Effector memory CD4-positive, alpha-beta T cell (primary cell): ENCODE measurements at places on chromosomes 3 and 15.

GRCh38 chr3:97822359-97822775 lies 556 bp downstream of the CRYBG3 start:
- H3K4me3 ChIP-seq = peak overlapping the region; percentile 81
- H3K27me3 ChIP-seq = no peaks in the 10 kb centered on the region
- peak overlapping the region; percentile 35 for H3K27ac ChIP-seq
- DNase-seq = no peak

DNA sequence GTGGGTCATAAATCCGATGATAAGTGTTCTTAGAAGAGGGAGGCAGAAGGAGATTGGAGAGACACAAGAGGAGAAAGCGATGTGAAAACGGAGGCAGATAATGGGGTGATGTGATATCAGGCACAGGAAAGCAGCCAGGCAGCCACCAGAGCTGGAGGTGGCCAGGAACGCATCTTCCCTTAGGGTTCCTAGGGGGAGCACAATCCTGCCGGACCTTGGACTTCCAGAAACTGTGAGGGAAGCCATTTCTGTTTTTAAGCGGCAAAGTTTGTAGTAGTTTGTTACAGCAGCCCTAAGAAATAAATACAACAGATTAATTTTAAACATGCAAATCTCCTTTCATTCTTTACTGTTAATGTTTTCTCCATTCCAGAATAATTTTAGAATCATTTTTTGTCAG lies 259.9 kb upstream of the TMC3 start:
- no peaks in the 10 kb centered on the region for H3K4me1 ChIP-seq
- H3K27me3 ChIP-seq = no peaks in the 10 kb centered on the region

DNA sequence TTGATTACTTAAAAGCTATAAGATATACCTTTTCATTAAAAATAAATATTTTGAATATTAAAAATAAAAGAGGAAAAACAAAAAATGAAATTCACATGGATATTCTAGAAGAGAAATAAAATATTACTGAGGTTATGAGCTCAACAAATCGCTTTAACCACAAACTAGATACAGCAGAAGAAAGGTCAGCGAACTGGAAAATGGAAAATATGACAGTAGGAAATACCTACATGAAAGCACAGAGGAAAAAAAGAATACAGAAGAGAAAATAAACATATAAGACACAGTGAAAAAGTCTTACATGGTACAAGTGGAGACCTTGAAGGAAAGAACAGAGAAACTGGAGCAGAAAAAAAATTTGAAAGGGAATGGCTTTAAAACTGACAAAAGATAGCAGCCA lies 33.2 kb downstream of the SCAPER start:
- no peaks in the 10 kb centered on the region for H3K27me3 ChIP-seq
- no peaks in the 10 kb centered on the region for H3K4me1 ChIP-seq
- no peaks in the 10 kb centered on the region for H3K36me3 ChIP-seq

DNA sequence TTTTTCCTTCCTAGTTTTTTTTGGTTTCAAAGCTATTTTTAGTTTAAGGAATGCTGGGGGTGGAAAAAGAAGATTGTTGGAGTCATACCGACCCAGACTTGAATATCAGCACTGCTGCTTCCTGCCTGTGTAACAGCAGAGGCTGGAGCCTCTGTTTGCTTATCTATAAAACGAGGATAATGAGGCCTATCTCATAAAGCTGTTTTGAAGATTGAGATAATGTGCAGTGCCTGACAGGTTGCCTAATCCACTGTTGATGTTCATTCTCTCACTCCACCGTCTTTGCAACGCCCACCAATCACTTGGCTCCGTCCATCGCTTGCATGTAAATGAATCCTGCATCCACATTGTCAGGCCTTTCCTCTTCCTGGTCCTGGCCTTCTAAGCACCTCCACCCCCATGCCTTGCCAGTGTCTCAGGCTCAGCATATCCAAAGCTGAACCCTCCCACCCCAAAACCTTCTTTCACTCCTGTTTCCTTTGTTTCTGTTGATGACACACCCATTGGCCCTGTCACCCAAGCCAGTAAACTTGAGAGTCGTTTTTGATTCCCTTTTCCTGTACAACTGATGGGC lies 94.9 kb downstream of the MEX3B start:
- no peaks in the 10 kb centered on the region for H3K36me3 ChIP-seq
- H3K27ac ChIP-seq = no peak overlapping the region
- no peak overlapping the region for H3K4me3 ChIP-seq

- H3K27me3 ChIP-seq = no peaks in the 10 kb centered on the region
- H3K27ac ChIP-seq = no peak overlapping the region
- H3K4me3 ChIP-seq = no peak overlapping the region
- H3K36me3 ChIP-seq = no peaks in the 10 kb centered on the region
Measured at GRCh38 chr3:177626045-177626444, 428.8 kb upstream of the TBL1XR1 start.

GRCh38 chr3:112813723-112814171 lies 32.9 kb downstream of the CD200R1L start:
- no peaks in the 10 kb centered on the region for H3K4me1 ChIP-seq
- no peak overlapping the region for H3K4me3 ChIP-seq

GRCh38 chr3:107993771-107994170 lies 97.1 kb downstream of the CD47 start:
- no peaks in the 10 kb centered on the region for H3K27me3 ChIP-seq
- no peak overlapping the region for H3K4me3 ChIP-seq
- no peak for DNase-seq

DNA sequence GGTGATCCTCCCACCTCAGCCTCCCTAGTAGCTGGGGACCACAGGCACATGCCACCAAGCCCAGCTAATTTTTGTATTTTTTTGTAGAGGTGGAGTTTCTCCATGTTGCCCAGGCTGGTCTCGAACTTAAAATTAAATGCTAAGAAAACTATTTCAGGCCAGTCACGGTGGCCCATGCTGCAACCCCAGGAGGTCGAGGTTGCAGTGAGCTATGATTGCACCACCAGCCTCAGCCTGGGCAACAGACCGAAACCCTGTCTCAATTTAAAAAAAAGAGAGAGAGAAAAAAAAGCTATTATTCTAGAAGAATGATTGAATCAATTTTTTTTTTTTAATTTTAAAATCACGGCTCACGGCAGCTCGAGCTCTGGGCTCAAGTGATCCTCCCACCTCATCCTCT lies 4.7 kb downstream of the SLC51A start:
- H3K27me3 ChIP-seq = no peaks in the 10 kb centered on the region
- peaks cover 7% of the 10 kb centered on the region for H3K4me1 ChIP-seq
- no peak overlapping the region for H3K27ac ChIP-seq
- no peak for DNase-seq
- no peak overlapping the region for H3K4me3 ChIP-seq
- H3K36me3 ChIP-seq = no peaks in the 10 kb centered on the region

- H3K36me3 ChIP-seq = peaks cover 44% of the 10 kb centered on the region
- no peak for DNase-seq
- H3K27me3 ChIP-seq = no peaks in the 10 kb centered on the region
- H3K27ac ChIP-seq = no peak overlapping the region
- no peak overlapping the region for H3K4me3 ChIP-seq
- H3K4me1 ChIP-seq = no peaks in the 10 kb centered on the region
Measured at GRCh38 chr15:74641151-74641550, 25.5 kb downstream of the CLK3 start.

DNA sequence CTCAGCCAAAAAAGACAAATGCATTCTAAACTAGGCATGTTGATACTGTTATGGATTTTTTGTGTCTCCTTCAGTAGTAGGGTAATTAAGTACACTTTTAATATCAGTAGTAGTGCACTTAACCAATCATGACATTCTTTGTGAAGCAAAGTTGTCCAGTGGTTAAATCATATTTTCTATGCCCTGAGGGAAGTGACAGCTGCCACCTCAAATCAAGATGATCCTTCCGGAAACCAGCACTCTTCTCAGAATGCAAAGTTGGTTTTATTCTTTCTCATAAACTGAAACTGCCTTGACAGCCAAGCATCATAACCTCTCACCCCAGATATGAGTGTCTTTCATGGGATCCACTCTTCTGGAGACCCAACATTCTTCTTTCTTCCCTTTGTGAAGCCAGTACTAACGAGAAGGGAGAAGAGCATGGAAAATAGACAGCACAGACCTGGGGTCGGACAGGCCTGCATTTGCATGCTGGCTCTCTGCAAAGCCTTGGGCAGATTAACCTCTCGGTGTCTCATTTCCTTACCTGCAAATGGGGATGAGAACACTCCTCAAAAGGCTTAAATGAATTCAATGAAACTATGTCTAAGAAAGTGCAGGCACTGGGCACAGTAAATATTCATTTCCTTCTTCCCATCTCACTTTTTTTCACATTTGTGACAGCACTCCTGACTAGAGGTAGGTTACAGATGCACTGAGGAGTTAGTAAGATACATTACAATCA lies 13.2 kb downstream of the AAGAB start:
- H3K4me1 ChIP-seq = peaks cover 24% of the 10 kb centered on the region
- peaks cover under 1% of the 10 kb centered on the region for H3K36me3 ChIP-seq
- no peak overlapping the region for H3K4me3 ChIP-seq

DNA sequence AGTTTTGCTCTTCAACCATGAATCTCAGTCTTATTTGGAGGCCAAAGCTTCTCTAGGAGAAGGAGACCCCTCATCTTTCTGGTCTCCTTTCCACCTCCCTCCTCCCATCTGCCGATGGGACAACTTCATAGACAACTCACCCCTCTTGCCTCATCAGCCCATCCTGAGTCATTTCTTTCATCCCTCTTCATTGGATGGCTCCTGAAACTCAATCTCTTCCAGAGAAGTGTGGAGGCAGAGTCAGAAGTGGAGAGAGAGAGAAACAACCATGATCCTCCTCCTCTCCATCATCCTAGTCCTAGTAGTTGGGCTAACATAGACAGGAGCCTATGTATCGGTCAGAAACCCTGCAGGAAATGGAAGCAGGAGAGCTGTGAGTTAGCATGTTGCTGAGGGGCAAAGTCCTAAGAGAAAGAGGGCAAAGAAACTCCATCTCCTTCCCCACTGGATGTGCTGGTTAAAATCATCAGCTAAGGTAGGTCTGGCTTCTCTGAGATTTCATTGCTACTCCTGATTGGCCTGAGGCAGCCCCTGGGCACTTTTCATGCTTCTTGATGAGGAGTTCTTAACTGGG lies 21.3 kb upstream of the HCN4 start:
- no peaks in the 10 kb centered on the region for H3K27me3 ChIP-seq
- H3K4me1 ChIP-seq = no peaks in the 10 kb centered on the region
- no peak overlapping the region for H3K27ac ChIP-seq
- H3K4me3 ChIP-seq = no peak overlapping the region

GRCh38 chr15:72342385-72342784 lies 22.4 kb upstream of the CELF6 start:
- no peaks in the 10 kb centered on the region for H3K4me1 ChIP-seq
- no peak overlapping the region for H3K27ac ChIP-seq
- DNase-seq = peak; percentile 11

- no peaks in the 10 kb centered on the region for H3K36me3 ChIP-seq
- no peak for DNase-seq
- no peak overlapping the region for H3K27ac ChIP-seq
- H3K4me3 ChIP-seq = no peak overlapping the region
- H3K27me3 ChIP-seq = no peaks in the 10 kb centered on the region
- H3K4me1 ChIP-seq = no peaks in the 10 kb centered on the region
Measured at GRCh38 chr15:31049682-31050615, 51.6 kb downstream of the TRPM1 start.

GRCh38 chr3:179544981-179545645 lies 17.6 kb upstream of the ACTL6A start:
- H3K4me1 ChIP-seq = no peaks in the 10 kb centered on the region
- no peaks in the 10 kb centered on the region for H3K27me3 ChIP-seq
- no peak overlapping the region for H3K4me3 ChIP-seq
- DNase-seq = no peak
- no peak overlapping the region for H3K27ac ChIP-seq

DNA sequence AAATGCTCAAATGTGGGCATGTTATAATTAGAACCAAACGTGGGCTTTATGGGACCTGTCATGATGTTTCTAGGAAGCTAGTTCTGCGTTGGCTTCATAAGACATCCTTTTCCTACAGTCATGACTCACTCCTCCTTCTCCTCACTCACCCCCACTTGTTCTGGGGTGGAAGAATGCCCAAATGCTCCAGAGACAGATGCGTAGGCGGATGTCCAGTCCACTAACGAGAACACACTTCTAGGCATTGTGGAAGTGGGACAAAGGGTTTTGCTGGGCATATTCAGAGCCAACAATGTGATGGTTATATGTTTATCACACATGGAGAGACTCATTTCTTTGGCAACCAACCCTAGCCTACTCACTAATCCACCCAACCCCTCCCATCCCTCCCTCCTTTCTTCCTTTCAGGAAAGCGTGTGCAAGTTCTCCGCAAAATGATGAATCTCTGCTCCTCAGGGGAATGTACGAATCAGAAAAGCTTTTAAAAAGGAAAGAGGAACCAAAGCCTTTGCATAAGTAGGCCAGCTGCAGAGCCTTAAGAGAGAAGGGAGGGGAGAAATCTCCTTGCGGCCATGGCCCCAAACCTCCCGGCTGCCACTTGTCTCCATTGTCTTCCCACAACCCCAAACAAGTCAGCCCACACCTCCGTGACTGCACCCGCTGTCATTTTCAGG lies 123.0 kb upstream of the SPRED1 start:
- H3K4me1 ChIP-seq = no peaks in the 10 kb centered on the region
- H3K4me3 ChIP-seq = no peak overlapping the region
- H3K36me3 ChIP-seq = no peaks in the 10 kb centered on the region
- no peaks in the 10 kb centered on the region for H3K27me3 ChIP-seq
- no peak overlapping the region for H3K27ac ChIP-seq

GRCh38 chr15:43218908-43219706 lies 1.7 kb downstream of the EPB42 start:
- H3K27me3 ChIP-seq = no peaks in the 10 kb centered on the region
- no peaks in the 10 kb centered on the region for H3K36me3 ChIP-seq
- no peak overlapping the region for H3K27ac ChIP-seq
- DNase-seq = no peak
- H3K4me3 ChIP-seq = no peak overlapping the region

GRCh38 chr3:51921081-51921578 lies 18.0 kb upstream of the IQCF1 start:
- no peaks in the 10 kb centered on the region for H3K27me3 ChIP-seq
- no peak overlapping the region for H3K4me3 ChIP-seq
- no peak for DNase-seq
- no peaks in the 10 kb centered on the region for H3K36me3 ChIP-seq

DNA sequence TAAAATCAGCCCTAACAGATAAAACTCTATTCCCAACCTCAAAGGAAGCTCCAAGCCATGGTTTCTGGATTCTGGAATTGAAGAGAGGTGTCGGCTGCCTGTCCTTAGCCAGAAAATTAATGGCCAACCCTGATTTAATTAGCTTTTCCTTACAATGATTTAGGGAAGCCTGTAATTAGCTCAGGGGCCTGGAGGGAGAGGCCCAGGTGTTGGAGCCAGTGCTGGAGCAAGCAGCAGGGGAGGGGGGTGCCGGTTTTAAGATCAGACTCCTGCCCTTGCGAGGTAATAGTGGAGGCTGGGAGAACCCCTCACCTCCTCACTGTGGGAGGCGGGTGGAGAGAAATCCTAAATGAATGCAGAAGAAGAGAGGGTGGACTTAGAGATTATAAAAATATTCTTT lies 14.7 kb upstream of the ATP2B2 start:
- no peak overlapping the region for H3K4me3 ChIP-seq
- no peaks in the 10 kb centered on the region for H3K27me3 ChIP-seq
- H3K27ac ChIP-seq = no peak overlapping the region
- no peaks in the 10 kb centered on the region for H3K36me3 ChIP-seq
